ENCODE measurements at places on chromosomes 7 and 10. TPM values are rescaled to one million over a fixed set of nuclear protein-coding genes. Genes with fewer than 3 reads are reported as not detected.

The SPDYE5 gene
- not detected for total RNA-seq

The ZNF736 gene
- 3.2 TPM for total RNA-seq

The ANXA11 gene
- total RNA-seq, result 38.8 TPM

The TAS2R41 gene
- not detected for total RNA-seq

The THSD7A gene
- 0.48 TPM for total RNA-seq

The ATG9B gene
- not detected for total RNA-seq

The LIPJ gene
- not detected for total RNA-seq

The ERV3-1 gene
- total RNA-seq, result 9.0 TPM

The DPYSL4 gene
- total RNA-seq, result 1.2 TPM

The HNRNPF gene
- total RNA-seq, result 280 TPM

The ZNF33A gene
- total RNA-seq, result 21.5 TPM

The LARP4B gene
- 24.5 TPM for total RNA-seq

The TEX36 gene
- not detected for total RNA-seq

The ZNF365 gene
- total RNA-seq, result 3.4 TPM

The TAC1 gene
- 2.9 TPM for total RNA-seq

The PDE1C gene
- 1.2 TPM for total RNA-seq

The RAMP3 gene
- total RNA-seq, result 0.21 TPM

The ODAD2 gene
- not detected for total RNA-seq

The LRIT1 gene
- not detected for total RNA-seq

The FAM25C gene
- not detected for total RNA-seq

The GRID1 gene
- under 0.01 TPM for total RNA-seq

The ZPBP gene
- total RNA-seq, result not detected

The ADAM12 gene
- total RNA-seq, result not detected

The SOSTDC1 gene
- total RNA-seq, result 0.24 TPM

The NPY4R2 gene
- 0.72 TPM for total RNA-seq

The NPTX2 gene
- not detected for total RNA-seq

The TBL2 gene
- total RNA-seq, result 65.2 TPM

The MACC1 gene
- 50.1 TPM for total RNA-seq

The PNLIPRP1 gene
- total RNA-seq, result not detected

The SPDYE1 gene
- total RNA-seq, result not detected

The CRHR2 gene
- total RNA-seq, result not detected

The KIFBP gene
- 19.0 TPM for total RNA-seq

All from tracheal epithelial cell (primary cell).